ENCODE measurements at places on chromosomes 13 and 19. TPM values are rescaled to one million over a fixed set of nuclear protein-coding genes. Genes with fewer than 3 reads are reported as not detected.
A peak's percentile ranks its signal among the peaks of the same experiment; 100 is the strongest.

The MEIOSIN gene
- total RNA-seq, result not detected

The VSTM2B gene
- not detected for total RNA-seq

The THAP8 gene
- 2.3 TPM for total RNA-seq

The ZNF382 gene
- 12.3 TPM for total RNA-seq

The NBEA gene
- 0.79 TPM for total RNA-seq

The OR7D2 gene
- total RNA-seq, result 0.11 TPM

DNA sequence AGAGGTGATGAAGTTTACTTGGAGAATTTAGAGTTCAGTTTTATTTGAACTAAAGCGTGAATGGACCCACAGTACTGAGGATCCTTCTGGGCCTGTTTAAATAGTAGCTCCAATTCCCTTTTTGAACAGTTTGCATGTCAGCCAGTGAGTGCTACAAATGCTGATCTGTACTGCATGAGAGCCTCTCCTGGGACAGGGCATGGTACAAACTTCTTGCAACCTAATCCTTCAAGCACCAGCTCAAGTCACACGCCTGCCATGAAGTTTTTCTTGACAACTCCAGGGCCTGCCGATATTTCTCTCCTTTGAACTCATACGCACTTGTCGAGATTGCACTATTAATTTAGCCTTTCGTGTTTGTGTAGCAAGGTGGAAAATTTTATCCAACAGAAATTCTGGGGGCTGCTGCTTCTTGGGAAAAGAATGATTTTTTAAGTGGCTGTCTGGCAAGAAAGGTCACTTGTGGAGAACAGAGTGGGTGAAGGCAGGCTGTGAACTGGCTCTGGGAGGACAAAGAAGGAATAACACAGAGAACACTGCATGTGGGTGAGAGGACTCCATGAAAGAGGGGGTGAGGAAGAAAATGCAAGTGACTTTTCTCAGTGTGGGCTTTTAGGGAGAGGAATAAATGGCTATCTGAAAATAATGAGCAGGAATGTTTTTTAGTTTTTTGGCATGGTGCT lies 192.5 kb downstream of the NDFIP2 start:
- no peak for ATAC-seq

- ATAC-seq, result peak; percentile 77
These were observed 11.4 kb downstream of the TPGS1 start for GRCh38 chr19:518598-519231.

- ATAC-seq, result no peak
These were observed 15.2 kb downstream of the KLF5 start for GRCh38 chr13:73074014-73074413.

DNA sequence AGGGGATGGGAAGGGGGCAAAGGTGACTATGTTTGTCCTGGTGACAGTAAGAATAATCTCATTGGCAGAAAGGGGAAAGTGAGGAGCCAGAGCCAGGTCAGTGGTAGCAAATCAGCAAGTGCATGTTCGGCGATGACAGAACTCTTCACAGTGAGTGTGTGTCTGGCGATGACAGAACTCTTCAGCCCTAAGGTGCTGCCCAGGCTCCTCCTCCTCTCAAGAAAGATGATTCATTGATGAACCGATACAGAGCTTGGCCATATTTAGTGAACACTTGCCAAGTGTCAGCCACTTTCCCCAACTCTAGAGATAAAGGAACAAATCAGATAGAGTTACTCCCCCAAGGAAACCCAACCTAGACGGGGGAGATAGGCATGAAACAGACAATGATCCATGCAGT lies 199.3 kb upstream of the UBL3 start:
- peak; percentile 83 for ATAC-seq

GRCh38 chr19:54114340-54115108 lies 933 bp downstream of the TFPT start:
- peak; percentile 38 for ATAC-seq

- ATAC-seq, result no peak
These were observed 3.0 kb downstream of the POU4F1 start for GRCh38 chr13:78600280-78600883.

DNA sequence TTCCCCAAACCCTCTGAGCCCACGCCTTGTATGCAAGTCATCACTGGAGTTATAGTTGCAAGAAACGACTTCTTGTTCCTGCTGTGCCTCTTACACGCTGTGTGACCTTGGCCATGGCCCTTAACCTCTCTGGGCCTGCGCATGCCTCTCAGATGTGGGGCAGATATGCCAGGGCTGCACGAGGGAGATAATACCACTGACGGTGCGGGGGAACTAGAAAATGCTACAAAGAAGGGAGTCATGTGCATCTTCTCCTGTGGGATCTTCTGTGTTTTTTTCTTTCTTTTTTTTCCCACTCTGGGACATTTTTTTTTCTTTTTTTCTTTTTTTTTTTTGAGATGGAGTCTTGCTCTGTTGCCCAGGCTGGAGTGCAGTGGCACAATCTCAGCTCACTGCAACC lies 4.3 kb upstream of the SAMD1 start:
- ATAC-seq, result no peak

DNA sequence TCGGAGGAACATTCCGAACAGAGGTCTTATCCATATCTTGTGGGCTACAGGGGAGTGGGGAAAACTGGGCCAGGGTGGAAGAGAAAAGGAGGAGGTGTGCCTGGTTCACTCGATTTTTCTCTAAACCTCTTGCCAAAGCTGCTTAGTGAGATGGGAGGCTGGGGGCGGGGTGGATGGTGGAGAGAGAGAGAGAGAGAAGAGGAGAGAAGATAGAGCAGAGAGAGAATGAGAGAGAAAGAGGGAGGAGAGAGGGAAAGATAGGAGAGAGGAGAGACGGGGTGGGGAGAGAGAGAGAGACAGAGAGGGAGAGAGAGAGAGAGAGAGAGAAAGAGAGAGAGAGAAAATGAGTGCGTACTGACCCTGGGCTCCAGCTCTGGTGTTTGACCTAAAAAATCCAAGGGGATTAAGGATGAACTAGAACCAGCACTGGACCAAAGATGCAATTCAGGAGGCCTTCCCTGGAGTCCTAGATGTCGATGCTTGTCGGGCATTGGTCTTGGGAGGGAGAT lies 14.1 kb downstream of the NOVA2 start:
- no peak for ATAC-seq

DNA sequence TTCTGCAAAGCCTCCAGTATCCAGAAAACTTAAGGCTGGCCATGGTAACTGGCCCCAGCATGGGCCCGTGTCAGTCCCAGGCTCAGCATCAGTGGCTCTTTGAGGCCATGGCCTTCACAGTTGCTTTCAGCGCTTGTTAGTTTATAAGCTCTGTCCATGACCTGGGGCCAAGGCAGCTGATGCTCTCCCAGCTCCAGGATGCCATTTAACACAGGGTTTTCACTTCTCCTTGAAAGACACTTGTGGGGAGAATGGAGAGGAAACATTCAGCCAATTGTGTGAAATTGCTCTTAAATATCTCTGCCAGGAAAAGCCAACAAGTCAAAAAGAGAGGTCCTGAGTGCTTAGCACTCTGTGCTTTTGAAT lies 321.3 kb downstream of the FOXO1 start:
- no peak for ATAC-seq

DNA sequence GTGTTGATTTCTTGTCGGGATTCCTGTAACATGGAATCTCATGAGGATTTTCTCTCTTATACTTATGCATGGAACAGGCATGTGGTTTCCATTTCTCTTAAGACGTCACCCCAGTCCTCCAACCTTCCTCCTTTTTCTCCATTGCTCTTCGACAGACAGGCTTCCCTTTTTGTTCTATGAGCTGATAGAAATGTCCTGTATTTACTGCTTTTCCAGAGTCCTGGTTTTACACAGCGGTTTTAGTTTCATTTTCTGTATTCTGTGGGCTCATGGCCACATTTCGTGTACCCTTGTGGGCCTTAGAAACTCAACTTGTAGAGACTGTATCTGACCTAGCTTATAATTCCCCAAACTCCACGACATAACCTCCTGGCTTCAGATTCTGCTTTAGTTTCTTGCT lies 113.1 kb downstream of the PAN3 start:
- ATAC-seq, result no peak

DNA sequence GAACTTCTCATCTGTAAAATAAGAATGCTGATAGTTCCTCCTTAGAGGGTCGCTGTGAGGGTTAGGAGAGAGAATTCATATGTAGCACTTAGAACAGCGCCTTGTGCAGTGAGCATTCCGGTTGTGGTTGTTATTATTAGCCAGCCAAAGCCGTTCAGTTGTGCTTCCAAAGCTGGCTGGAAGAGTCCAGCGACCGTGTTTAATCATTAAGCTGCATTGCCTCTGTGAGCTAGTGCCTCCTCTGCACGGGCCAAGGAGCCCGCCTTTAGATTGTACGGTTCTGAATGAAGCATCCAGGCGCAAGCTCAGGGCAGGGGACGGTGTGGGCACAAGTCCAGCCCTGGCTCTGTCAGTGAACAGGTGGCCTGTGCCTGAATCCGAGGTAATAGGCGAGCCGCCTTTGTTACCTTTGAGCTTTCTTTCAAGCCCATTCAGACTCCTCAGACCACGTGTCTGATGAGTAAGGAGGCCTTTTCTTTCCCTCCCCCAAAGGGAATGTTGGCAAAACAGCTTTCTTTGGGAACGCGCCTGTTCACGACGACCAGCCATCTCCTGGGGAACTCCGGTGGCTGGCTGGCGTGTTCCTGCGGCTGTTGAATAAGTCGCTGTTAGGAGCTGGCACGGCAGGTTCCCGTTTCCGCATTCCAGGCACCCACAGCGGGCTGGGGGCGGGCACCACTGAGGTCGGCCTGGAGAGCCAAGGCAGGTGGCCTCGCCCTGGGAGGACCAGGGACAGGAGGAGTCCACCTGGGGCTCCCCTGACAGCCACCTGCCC lies 25.1 kb downstream of the SIPA1L3 start:
- ATAC-seq, result no peak

- no peak for ATAC-seq
These were observed 1.2 kb downstream of the SPART start for GRCh38 chr13:36344886-36345437.

DNA sequence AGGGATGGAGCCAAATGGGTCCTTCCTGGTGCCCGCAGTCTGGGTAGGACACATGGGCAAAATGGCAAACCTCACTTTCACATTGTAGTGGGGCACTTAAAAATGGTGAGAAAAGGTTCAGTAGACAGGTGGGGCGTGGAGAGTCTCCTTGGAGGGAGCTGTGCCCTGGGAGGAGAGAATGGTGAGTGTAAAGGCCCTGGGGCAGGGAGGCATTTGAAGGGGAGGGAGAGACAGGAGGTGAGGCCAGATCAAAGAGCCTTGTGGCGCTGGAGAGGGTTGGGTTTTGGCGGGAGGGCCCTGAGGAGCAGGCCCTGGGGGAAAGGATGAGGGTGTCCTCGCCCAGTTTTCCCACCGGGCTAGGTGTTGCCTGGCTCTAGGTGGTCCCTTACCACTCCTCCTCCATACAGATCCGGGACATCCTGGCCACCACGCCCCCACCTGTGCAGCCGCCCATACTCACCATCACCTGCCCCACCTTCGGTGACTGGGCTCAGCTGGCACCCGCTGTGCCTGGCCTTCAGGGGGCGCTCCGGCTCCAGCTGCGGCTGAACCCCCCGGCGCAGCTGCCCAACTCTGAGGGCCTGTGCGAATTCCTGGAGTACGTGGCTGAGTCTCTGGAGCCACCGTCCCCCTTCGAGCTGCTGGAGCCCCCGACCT lies 6.3 kb downstream of the MAP1S start:
- peak; percentile 29 for ATAC-seq

DNA sequence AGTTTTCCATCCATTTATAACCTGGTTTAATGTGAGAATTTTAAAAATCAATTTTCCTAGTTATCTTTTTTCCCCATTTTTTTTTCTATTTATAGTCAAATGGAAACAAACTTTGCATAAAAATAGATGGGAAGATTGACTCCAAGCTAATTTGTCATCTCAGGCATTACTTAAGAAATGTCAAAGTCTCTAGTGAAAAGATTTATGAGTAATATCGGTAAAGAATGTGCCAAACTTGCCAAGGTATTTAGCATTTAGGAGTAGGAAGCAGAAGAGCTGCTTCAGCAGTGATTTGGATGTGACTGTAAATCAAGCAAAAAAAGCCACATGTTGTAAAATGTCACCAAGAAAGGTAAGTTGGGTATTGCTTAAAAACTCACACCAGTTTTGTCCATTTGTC lies 108.6 kb downstream of the LACC1 start:
- ATAC-seq, result no peak

DNA sequence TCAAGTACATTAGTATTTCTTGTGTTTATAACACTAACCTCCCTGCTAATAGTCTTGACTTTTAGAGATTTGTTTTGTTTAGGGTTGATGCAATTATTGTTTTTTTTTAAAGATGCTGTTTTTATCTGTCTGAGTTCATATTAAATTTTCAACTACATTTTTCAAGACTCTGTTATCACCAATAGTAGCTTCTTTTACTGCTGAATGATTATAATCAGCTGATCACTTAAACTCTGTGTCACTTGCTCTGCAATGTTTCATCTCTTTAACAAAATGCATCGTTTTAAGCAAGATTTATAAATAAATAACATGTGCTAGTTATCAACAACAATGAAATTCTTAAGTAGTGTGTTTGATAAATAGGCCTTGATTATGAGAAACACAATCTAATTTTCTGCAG lies 920.9 kb upstream of the PCDH20 start:
- ATAC-seq, result no peak

DNA sequence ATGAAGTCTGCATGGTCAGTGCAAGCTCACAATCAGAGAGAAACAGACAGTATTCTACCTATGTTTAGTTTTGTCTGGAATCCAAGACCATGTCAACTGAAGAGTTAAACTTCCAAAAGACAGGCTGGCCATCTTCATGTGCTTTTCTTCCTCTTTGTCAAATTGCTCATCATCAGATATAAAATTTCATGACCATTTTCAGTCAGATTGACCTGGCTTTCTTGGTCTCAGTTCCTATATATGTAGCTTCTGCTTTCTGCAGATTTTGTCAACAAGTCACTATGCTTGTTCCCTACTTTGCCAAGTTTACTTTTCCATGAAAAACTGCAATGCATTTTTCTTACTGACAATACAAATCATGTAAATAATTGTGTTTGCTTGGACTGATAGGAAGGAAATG lies 13.9 kb downstream of the SLC46A3 start:
- no peak for ATAC-seq

GRCh38 chr13:110345701-110346100 lies 38.6 kb downstream of the COL4A2 start:
- no peak for ATAC-seq
